ENCODE measurements at places on chromosomes 6 and 20. TPM values are rescaled to one million over a fixed set of nuclear protein-coding genes. Genes with fewer than 3 reads are reported as not detected.

DNA sequence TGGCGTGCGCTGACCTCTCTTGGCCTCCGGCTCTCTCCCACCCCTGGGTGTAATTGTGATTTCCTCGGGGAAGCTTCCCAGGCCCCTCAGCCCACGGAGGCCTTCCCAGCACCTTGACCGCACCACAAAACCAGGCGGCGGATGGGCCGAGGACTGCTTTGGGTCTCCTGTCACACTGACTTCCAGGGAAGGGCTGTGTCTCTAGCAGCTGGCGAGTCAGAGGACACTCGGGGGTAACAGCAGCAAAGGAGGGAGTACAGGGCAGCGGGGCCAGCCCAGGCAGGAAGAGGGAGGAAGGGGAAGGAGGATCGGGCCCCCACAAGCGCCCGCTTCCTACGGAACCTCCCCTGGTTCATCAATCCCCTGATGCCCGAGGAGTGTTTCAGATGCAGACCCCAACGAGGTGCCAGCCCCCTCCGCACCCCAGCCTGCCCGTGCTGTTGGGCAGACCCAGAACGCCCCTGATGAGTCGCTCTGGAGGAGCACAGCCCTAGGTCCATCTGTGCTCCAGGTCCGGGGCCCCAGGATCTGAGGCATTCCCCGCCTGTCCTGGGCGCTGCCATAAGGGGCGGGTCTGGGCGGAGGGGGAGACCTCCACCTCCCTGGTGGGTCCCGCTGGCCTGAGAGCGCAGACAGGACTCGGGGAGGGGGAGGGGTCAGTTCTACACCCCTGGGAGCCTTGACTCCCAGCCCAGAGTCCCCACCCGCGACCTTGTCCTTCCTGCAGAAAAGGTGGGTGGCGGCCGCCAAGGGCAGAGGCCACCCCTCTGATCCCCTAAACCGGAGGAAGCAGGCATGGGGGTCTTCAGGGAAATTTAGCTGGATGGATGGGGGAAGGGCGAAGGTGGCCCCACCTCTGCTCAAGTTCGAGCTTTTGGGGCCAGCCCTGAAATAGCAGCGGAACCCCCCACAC is 956 bp downstream of the CHRNA4 start:
- H3K36me3 ChIP-seq = no peaks in the 10 kb centered on the region
- peak overlapping the region; percentile 60 for H3K4me3 ChIP-seq
- DNase-seq = no peak
- no peak overlapping the region for H3K27ac ChIP-seq
- peaks cover 11% of the 10 kb centered on the region for H3K4me1 ChIP-seq
- H3K27me3 ChIP-seq = peaks cover 12% of the 10 kb centered on the region

DNA sequence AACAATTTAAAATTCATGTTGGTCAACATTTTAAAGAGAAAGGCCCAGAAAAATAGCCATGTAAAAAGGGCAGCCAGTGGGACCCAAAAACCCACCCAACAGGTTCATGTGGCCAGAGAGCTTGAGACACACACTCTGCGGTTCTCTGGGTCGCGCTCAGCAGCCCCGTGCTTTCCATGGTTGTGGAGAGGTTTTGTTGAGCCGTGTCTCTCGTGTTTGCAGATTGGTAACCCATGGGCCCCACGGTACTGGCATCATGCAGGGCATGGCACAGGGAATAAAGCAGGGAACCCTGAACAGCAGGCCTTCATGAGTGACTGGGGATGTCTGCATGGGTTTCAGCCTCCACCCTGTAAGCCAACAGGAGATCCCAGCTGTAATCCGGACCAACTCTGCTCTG is 127.7 kb upstream of the CST7 start:
- H3K4me1 ChIP-seq = no peaks in the 10 kb centered on the region
- H3K27me3 ChIP-seq = no peaks in the 10 kb centered on the region
- no peak for DNase-seq
- H3K27ac ChIP-seq = no peak overlapping the region
- H3K36me3 ChIP-seq = no peaks in the 10 kb centered on the region

DNA sequence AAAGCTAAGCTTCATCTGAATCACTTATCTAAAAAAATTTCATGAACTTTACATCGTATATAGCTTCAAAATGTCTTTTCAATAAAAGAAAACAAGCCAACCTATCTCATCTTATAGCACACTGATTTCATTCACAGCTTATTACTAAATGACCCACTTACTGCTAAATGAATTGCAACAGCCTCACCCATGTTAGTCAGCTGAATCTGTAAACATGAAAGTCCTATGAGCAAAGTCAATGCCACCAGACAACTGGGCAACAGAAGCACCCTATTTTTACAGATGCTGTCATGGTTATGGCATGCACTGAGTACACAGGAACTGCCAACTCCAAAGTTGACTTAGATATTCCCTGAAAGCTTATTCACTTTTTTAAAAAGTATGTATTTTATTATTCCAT is 41.2 kb upstream of the DST start:
- no peak overlapping the region for H3K4me3 ChIP-seq
- no peaks in the 10 kb centered on the region for H3K27me3 ChIP-seq
- no peak for DNase-seq
- H3K27ac ChIP-seq = no peak overlapping the region

DNA sequence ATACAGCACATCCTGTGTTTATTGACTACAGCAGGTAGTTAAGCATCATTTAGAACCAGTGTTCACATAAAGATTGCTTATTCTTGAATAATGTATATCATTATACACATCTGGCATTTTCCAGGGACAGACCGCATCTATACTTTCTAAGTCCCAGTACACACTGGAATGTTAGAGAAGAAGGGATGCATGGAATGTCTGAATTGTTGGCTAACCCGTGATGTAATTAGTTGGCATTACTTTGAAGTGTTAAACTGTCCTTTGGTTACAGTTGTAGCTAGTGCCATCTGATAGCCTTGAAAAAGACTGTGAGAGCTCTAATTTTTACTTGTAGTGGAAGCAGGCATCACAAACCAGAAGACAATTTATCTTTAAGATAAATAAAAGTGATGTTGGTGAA is 29.8 kb upstream of the MCHR2 start:
- no peak overlapping the region for H3K27ac ChIP-seq
- H3K36me3 ChIP-seq = no peaks in the 10 kb centered on the region
- DNase-seq = no peak
- no peak overlapping the region for H3K4me3 ChIP-seq
- no peaks in the 10 kb centered on the region for H3K27me3 ChIP-seq

- H3K27me3 ChIP-seq = peaks cover 19% of the 10 kb centered on the region
- no peak for DNase-seq
- peaks cover 18% of the 10 kb centered on the region for H3K4me1 ChIP-seq
- H3K27ac ChIP-seq = no peak overlapping the region
- peaks cover 12% of the 10 kb centered on the region for H3K36me3 ChIP-seq
Measured at GRCh38 chr6:132257561-132257960, 143.7 kb downstream of the MOXD1 start.

DNA sequence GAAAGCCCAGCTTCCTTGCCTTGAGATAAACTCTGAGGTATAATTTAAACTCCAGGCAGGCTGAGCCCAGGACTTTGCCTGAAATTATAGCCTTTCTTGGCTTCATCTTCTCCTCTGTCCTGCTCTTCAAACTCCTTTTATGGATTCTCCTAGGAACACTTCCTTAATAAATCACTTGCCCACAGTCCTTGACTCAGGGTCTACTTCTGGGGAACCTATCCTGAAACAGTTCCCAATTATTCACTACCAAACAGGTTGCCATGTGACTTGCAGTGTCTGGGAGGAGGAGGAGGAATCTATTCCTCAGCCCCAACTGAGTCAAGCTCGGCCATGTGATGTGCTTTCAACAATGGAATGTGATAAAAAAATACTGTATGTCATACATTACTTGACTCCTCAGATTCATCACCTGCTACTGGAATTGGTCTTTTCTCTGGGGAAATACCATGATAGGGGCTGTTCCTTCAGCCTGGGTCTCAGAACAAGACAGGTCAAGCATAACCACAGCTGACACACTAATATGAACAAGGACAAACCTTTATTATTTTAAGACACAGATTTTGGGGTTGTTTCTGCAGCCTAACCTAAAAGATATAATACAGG is 20.5 kb upstream of the CDKN1A start:
- no peak overlapping the region for H3K4me3 ChIP-seq
- H3K27me3 ChIP-seq = 0 out of 2 replicates have a peak, but pooled peaks cover 3% of the 10 kb centered on the region
- H3K36me3 ChIP-seq = no peaks in the 10 kb centered on the region
- H3K4me1 ChIP-seq = peaks cover 16% of the 10 kb centered on the region
- no peak overlapping the region for H3K27ac ChIP-seq

DNA sequence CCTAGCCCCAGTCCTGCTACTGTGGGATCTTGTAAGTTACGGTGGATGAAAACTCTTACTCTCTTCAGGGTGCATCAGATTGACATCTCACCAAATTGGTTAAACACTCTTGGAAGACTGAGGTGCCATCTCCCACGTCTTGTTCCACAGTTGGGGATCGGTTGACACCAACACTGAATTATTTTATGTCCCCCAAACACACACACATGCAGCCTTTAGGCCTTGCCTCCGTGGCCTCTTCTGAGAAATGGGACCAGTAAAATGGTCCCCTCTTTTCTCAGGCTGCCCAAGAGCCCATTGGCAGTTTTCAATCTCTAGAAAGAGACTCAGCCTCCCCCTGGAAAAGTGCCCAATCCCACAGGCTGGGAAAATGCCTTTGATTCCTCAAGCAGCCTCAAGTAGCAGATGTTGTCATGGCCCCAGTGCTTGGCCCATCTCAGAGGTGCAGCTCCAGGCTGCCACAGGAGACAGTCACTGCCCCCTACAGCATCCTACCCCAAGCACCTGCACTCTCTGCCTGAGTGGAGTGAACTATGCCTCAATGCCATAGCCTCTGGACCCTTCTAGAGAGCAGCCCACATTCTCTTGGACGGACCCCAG is 163.9 kb downstream of the ANKRD60 start:
- no peak overlapping the region for H3K4me3 ChIP-seq
- H3K4me1 ChIP-seq = no peaks in the 10 kb centered on the region
- no peak for DNase-seq
- H3K27me3 ChIP-seq = no peaks in the 10 kb centered on the region
- H3K36me3 ChIP-seq = peaks cover 2% of the 10 kb centered on the region
- H3K27ac ChIP-seq = no peak overlapping the region

GRCh38 chr20:24837781-24838450 is 111.2 kb upstream of the CST7 start:
- no peaks in the 10 kb centered on the region for H3K36me3 ChIP-seq
- no peak overlapping the region for H3K27ac ChIP-seq

DNA sequence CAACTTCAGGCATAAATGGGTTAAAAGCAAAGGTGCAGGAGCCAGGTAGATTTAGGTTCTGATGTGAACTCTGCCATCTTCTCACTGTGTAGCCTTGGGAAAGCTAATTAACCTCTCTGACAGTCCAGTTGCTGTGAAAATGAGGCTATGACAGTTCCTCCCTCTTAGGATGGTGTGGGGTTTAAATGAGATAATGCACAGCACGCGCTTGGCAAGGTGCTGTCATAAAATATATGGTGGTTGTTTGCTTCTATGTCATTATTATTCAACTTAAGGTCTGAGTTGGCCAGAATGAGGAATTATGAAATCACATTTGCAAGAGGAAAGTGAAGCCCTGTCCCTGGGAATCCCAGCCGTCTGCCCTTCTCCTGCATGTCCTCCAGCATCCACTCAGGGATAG is 15.5 kb upstream of the BCAS1 start:
- H3K4me3 ChIP-seq = no peak overlapping the region
- H3K4me1 ChIP-seq = no peaks in the 10 kb centered on the region
- no peak overlapping the region for H3K27ac ChIP-seq
- no peaks in the 10 kb centered on the region for H3K27me3 ChIP-seq
- H3K36me3 ChIP-seq = no peaks in the 10 kb centered on the region

Gene SGK2
- 0.99 TPM for total RNA-seq

Gene WDR46
- total RNA-seq = 94.5 TPM

Gene ADGRF4
- not detected for total RNA-seq

Gene INSM1
- 3.3 TPM for total RNA-seq

Gene CAGE1
- total RNA-seq = 0.11 TPM

Gene TNFRSF21
- 52.7 TPM for total RNA-seq

Data from WTC11 (cell line).